Muscle of arm (tissue), 14 donors: ENCODE measurements at places on chromosomes 7 and 10. TPM values are rescaled to one million over a fixed set of nuclear protein-coding genes. Genes with fewer than 3 reads are reported as not detected.
A peak's percentile ranks its signal among the peaks of the same experiment; 100 is the strongest.

The CD36 gene
- not detected for polyA plus RNA-seq

The FAM25G gene
- polyA plus RNA-seq: not detected

GRCh38 chr7:66070222-66070621, 5.4 kb upstream of the ASL start:
- no peak for DNase-seq

DNA sequence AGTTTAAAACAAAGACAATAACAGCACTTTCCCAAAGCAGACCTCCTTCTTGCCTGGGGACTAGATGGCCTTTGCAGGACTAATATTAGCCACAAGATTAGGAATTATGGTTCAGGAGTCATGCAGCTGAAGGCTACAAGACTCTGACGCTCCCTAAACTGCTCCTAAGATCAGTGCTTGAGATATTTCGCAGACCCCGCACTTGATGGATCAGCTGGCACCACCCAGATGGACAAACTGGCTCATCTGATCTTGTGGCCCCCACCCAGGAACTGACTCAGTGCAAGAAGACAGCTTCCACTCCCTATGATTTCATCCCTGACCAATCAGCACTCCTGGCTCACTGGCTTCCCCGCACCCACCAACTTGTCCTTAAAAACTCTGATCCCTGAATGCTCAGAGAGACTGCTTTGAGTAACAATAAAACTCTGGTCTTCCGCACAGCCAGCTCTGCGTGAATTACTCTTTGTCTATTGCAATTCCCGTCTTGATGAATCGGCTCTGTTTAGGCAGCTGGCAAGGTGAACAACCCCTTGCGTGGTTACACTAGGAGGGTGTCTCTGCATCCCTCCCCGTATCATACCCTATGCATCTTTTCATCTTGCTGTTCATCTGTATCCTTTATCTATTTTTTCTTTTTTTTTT, 26.9 kb upstream of the NRBF2 start:
- DNase-seq: no peak

DNA sequence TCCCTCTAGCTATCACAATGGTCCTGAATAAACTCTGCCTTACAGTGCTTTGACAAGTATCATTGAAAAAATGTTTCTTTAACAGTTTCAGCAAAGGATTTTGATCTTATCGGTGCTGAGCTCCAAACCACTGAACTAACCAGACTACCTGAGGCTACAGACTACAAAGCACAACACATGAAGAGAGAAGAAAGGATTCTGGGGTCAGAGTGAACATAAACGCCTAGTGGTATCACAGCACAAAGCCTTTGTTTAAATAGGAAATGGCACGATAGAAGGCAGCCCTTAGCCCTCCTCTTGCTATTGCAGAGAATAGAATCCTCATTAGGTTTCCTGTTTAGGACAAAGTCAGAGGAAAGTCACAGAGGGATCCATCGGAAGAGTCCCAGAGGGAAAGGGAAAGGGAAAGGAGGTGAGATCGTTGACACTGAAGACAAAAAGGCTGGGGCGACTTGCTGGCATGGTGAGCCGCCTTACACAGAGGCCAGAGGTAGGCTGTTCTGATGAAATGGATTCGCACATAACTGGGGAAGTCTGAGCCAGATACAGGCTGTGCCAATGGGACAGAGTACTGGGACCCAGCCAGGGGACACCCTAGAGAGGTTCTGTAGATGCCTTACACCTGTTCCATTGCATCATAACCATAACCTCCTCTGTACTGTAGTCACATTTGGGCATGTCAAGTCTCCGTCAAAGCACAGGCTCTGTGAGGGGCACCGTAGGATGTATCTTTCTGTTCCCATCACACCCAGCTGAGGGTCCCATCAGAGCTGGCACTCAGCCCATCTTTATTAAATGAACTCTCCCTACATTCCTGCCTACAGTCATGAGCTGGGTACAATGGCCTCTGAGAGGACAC, 71.5 kb downstream of the XPNPEP1 start:
- no peak for DNase-seq

- no peak for DNase-seq
Observed at GRCh38 chr10:48598936-48599829, 5.7 kb downstream of the ARHGAP22 start.

GRCh38 chr7:86477343-86477935, 166.3 kb upstream of the GRM3 start:
- DNase-seq: peak; percentile 40

GRCh38 chr7:37718585-37718984, 35.0 kb downstream of the GPR141 start:
- DNase-seq: no peak

DNA sequence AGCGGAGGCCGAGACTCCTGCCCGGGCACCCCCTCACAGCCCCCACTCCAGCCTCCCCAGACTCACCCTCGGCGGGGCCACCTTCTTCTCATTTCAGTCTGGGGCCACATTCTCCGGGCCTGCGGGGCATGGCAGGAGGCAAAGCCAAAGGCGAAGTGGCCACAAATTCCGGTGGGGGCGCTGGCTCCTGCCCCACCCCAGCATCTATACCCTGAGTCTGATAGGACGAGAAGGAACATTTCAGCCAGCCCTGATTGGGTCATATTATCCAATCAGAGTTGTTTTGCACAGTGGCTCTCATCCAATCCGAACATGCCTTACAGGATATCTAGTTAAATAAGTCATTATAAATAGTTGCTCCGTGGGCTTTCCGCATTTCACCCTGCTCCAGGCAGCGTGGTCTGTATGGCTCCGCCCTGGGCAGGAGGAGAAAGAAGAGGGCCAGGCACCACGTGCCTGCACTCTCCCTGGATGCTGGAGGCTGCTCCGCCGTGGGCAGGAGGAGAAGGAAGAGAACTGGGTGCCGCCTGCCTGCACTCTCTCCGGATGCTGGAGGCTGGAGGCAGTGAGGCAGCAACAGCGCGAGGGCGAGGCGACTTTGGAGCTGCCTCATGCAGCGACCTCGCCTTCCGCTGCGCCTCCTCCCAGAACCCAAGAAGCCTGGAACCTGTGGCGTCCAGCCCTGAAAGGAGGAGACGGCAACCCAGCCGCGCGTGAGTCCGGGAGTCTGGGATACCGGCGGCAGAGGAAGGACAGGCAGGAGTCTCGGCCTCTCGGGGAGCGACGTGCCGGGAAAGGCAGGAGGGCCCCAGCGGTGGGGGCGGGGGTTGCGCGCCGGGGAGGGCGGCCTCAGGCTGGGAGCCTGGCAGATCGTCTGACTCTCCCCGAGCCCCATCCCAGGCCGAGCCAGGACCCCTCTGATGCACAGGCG, 162.9 kb downstream of the ZNF33B start:
- peak; percentile 1 for DNase-seq

- no peak for DNase-seq
Observed at GRCh38 chr10:33015761-33016547, 57.9 kb upstream of the ITGB1 start.

The CCDC172 gene
- polyA plus RNA-seq: not detected

DNA sequence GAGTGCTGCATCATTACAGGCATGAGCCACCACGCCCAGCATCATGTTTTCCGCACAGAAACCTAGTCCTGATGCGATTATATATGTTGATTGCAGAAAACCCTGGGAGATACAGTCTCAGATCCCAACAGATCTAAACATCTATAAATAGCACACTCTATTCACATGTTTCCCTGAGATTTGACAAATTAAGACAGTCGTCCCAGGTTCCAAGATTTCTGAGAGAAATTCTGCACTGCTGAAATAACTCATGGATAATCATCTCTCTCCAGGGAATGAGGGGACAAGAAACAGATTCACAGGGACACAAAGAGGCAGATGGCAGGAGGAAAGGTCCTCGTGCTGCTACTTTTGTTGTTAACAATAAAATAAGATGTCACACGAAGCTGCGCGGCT, 393.1 kb upstream of the CELF2 start:
- DNase-seq: no peak

The IGFBP3 gene
- polyA plus RNA-seq: 311 TPM

GRCh38 chr7:24463474-24463873, 109.8 kb upstream of the PALS2 start:
- no peak for DNase-seq

The TMEM176B gene
- 31.0 TPM for polyA plus RNA-seq

The CLRN3 gene
- not detected for polyA plus RNA-seq

The CYP2C8 gene
- not detected for polyA plus RNA-seq
